ENCODE measurements at places on chromosomes 12 and 14.
A peak's percentile ranks its signal among the peaks of the same experiment; 100 is the strongest.

DNA sequence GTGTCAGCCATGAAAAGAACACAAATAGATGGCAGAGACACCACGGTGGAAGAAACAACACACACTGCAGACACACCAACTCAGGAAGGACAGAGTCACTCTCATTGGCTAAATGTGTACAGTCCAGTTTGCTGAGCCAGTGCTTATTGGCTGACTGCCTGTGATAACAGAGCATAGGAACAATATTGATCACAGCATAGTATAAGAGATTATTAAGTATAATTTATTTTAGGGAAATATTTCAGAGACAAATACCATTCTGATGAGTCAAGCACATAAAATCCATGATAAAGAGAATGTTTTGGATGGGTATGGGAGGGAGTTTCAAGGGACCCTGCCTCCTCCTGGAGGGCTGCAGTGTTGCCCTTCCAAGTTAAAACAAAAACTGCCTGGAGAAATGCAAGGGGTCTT is 50.9 kb downstream of the BTG1 start:
- DNase-seq: peak; percentile 25

DNA sequence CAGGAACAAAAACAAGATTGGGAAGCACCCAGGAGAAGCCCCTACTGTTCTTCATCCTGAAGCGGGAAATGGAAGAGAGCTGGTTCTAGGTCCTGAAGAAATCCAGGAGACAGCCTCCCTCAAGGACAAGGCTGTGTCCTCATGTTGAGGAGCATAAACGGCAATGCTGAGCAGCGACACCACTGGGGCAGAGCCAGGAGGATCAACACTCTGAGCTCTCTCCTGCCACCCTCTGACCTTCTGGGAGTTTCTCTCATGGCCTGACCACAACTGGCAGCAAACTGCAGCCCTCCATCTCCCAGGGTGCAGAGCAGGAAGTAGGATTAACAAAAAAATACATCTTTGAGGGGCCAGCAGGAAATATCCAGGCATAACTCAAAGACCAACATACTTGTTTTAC is 1292.2 kb upstream of the TMEM132C start:
- no peak for DNase-seq

DNA sequence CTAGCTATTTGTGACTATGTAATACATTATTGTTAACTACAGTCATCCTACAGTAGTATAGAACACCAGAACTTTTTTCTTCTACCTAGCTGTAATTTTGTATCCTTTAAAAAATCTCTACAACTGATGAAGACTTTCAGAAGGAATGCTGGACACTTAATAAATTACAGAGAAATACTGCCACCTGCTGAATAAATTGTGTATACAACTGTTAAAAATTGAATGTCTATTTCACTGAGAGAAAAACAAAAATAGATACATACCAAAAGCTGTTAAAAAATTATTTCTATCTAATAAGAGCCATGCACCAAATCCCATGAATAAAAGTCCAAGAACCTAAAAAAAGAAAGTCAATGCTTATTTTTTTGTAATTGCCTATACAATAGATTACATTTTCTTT is 6.6 kb downstream of the TSPAN19 start:
- DNase-seq: peak; percentile 4

- no peak for DNase-seq
These were observed 170.2 kb downstream of the ETV6 start for GRCh38 chr12:11819643-11820042.

DNA sequence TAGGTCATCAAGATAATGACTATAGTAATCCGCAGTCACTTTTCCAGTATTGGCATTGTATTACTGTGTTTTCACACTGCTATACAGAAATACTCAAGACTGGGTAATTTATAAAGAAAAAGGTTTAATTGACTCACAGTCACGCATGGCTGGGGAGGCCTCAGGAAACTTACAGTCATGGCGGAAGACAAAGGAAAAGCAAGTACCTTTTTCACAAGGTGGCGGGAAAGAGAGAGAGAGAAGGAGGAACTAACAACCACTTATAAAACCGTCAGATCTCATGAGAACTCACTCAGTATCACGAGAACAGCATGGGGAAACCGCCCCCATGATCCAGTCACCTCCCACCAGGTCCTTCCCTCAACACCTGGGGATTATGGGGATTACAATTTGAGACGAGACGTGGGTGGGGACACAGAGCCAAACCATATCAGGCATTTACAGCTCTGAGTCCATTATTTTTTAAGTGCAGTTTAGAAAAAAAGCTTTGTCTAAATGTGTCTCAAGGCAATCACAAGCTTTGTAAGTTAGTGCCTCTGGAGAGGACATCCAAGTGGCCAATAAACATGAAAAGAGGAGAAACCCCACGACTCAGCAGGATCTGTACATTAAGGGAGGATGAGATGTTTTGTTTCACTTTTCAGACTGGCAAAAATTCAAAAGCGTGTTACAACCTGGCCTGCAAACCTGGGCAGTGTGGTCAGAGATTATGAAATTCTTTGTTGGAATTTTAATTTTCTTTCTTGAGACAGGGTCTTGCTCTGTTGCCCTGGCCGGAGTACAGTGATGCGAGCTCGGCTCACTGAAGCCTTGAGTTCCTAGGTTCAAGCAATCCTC is 82.0 kb downstream of the DNAH10 start:
- DNase-seq: no peak

DNA sequence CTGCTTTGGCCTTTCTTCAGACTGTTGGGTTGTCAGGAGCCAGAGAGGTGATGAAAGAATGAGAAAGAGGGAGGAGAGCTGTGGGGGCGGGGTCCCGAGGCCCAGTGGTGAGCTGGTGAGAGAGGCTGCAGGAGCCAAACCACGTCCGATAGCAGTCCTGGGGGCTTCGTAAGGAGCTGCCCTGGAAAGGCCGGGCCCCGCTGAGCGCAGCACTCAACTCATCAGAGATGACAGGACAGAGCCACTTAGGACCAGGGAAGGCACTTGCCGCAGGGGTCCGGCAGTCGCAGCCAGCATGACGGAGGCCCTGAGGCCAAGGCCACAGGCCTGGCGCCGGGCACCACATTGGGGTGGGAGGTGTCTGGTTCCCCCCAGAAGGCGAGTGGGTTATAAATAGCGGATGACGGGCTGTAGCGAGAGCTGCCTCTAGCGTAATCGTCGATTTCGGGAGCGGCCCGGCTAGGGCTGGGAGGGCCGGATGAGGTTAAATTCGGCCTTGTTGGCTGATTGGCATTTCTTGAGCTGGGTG is 179.0 kb downstream of the TSPAN9 start:
- no peak for DNase-seq

GRCh38 chr12:76318773-76319594 is 29.2 kb downstream of the BBS10 start:
- DNase-seq: no peak

GRCh38 chr12:6276956-6277620 is 33.4 kb upstream of the PLEKHG6 start:
- DNase-seq: peak; percentile 47

Data from hepatic stellate cell (primary cell).